EL (cell line): ENCODE measurements at places on chromosomes 6 and 20.

DNA sequence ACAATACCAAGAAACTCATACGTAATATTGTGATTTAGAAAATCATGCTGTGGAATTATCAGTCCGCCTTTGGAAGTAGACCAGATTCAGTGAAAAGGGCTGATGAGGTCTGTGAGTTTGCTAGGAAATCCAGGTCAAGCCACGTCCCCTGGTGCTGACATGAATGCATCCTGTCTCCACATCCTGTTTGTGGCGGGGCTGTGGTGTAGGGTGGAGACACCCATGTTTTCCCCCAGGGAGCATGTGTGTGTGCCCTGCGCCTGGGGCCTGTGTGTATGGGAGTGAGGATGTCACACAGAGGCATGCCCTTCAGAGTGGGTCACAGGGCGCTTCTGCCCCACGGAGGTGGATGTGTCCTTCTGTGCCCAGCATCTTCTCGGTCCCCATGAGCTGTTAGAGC is 109.1 kb downstream of the SASH1 start:
- peak; percentile 30 for DNase-seq

DNA sequence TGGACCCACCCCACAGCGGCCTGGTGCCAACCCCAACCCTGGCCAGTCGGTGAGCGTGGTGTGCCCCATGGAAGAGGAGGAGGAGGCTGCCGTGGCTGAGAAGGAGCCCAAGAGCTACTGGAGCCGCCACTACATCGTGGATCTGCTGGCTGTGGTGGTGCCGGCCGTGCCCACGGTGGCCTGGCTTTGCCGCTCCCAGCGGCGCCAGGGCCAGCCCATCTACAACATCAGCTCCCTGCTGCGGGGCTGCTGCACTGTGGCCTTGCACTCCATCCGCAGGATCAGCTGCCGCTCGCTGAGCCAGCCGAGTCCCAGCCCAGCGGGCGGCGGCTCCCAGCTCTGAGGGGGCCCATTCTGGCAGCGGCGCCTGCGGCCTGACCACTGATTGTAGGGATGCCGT is 23.2 kb downstream of the SDCBP2 start:
- no peak for DNase-seq

GRCh38 chr6:108363889-108364313 is 69.0 kb downstream of the AFG1L start:
- no peak for DNase-seq

- no peak for DNase-seq
Measured at GRCh38 chr6:154768280-154768679, 35.1 kb downstream of the SCAF8 start.

- DNase-seq: no peak
Measured at GRCh38 chr6:83071023-83071422, 3.6 kb downstream of the DOP1A start.

GRCh38 chr6:148175550-148176188 is 167.0 kb upstream of the SASH1 start:
- peak; percentile 57 for DNase-seq

DNA sequence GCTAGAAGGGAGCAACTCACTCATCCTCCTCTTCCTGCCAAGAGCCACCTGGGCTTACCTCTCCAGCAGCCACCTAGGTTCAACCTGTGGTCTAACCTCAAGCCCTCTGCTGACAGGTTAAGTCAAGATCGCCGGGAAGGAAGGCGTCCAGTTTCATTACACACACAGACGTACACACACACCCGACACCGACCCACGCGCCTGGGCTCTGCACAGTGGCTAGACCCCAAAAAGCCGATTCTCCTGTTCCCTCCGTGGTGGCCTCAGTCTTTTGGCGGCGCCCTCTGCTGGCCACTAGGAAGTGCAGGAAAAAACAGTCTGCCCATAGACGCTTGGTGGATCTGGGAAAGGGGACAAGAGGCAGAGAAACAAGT is 52.8 kb downstream of the MRPL14 start:
- DNase-seq: peak; percentile 86

- DNase-seq: no peak
Measured at GRCh38 chr6:13045676-13046075, 282.7 kb downstream of the TBC1D7 start.

DNA sequence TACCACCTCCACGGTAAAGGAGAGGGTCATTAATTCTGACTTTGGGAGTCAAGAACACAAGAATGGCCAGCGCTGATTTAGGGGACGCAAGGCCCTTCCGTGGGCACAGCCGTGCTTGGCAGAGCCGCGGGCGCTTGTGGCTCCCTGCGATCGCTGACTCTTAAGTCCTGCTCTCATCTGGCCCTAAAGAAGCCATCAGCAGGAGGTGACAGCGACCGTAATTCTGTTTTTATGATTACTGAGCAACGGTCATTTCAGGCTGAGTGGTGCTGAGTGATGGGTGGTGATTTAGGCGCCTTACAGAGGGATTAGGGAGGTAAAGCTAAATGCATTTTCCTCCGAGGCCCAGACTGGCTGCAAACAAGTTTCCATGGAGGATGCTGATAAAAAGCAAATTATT is 364.6 kb upstream of the SULF2 start:
- DNase-seq: no peak

GRCh38 chr20:53579581-53580375 is 13.9 kb downstream of the ZNF217 start:
- DNase-seq: peak; percentile 80

- DNase-seq: peak; percentile 11
Measured at GRCh38 chr6:155313602-155314091, 637 bp downstream of the TFB1M start.
